ENCODE measurements at places on chromosomes 3 and 15.

DNA sequence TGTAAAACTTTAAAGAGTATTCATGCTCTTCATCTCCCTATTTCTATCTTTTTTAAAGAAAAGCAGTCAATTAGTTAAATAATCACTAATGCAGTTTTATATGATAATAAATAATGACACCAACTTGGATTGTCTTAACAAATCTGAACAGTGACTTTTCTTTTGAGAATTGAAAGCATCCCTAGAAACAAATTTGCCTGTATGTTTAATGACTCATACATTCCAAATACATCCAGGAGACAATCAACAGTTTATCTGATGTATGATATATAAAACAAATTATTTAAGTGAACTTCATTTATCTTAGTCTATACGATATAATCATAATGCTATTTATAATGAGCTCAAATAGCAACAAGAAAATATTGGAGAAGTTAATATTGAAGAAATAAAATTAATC, 78.0 kb downstream of the ALCAM start:
- DNase-seq, result peak; percentile 59

DNA sequence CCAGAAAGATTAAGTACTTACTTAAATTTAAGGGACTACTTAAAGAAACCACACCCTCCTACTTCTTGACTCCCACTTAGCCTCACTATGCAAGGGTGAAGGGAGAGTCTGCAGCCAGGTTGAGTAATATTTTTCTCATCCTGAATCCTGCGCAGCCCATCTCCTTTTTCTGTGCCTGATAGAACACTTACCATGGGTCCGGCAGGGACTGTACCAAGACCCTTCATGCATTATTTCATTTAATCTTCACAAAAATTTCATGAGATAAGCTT, 562.6 kb upstream of the CFAP20DC start:
- no peak for DNase-seq

GRCh38 chr15:72375501-72375845, 341 bp downstream of the HEXA start:
- no peak for DNase-seq

DNA sequence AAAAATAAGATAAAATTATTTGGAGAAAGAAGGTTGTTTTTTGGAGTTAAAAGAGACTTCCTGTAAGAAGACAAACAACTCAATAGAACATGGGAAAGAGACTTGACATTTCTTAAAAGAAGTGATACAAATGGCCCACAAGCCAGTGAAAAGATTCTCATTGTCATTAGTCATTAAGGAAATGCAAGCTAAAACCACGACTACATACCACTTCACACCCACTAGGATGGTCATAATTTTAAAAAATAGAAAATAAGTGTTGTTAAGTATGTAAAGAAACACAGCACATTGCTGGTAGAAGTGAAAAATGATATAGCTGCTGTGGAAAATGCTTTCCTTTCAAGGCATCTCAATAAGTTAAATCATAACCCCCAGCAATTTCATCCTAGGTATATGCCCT, 44.4 kb upstream of the GK5 start:
- no peak for DNase-seq

DNA sequence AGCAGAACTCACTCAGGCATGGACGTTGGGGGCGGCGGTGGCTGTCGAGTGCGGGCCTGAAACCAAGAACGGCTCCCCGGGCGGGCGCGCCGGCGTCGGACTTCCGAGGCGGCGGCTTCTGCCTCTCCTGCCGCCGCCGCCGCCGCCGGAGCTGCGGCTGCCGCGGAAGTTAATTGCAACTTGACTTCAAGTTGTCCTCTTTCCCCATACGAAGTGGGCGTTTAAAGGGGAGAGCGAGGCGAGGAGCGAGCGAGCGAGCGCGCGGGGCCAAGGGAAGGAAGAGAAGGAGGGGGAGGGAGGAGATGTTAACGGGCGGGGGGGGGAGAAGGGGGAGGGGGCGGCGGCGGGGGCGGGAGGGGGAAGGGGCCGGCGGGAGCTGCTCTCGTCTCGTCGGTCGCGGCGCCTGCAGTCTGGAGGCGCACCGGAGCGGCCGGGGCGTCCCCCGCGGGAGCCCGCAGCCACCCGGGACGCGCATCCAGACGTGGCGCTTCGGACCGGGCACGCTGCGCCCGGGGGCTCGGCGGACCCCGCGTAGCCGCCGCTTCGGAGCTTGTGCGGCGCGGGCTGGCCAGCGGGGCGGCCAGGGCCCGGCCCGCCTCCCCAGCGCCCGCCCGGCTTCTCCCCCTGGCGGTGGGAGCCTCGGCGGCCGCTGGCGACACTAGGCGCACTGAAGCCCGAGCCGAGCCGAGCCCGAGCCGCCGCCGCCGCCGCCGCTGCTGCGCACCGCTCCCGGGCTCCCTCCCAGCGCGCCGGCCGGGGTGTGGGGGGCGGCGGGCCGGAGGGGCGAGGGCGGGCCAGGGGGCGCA, 19.7 kb upstream of the SATB1 start:
- peak; percentile 71 for DNase-seq

- DNase-seq, result no peak
Measured at GRCh38 chr3:139679220-139679775, 1.5 kb upstream of the NMNAT3 start.

DNA sequence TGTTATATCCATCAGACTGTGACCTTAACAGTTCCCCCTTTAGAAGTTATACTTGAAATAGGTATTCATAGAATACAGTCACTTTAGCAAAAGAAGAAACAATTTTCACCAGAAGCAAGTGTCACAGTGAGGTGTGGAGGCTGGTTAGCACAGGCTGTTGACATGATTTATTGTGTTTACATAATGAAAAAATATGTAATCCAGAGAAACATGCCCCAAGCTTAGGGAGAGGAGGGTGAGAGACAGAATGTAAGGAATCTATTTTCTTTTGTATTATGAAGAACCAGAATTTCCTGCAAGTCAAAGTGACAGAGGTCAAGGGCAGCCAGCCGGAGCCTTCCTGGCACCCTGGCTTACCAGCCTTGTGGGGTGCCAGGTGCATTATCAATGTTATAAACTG, 4.0 kb downstream of the IL12A start:
- no peak for DNase-seq

DNA sequence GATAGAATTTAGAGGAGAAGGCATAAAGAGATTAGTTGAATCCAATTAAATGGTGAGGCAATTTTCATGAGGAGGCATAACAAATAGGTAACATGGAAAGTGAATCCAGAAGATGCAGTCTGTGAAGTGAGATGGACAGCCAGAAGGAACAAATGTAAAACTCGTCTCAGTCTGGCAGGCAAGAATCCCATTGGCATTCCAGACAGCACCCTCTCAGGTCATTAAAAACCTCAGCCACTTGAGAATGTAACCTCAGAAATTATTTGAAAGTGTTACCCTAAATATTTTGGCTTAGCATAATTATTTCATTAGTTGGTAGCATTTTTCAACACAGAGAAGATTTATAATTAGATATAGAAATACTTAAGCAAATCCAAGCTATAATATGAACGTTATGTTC, 342.3 kb downstream of the LRRC3B start:
- DNase-seq, result no peak

DNA sequence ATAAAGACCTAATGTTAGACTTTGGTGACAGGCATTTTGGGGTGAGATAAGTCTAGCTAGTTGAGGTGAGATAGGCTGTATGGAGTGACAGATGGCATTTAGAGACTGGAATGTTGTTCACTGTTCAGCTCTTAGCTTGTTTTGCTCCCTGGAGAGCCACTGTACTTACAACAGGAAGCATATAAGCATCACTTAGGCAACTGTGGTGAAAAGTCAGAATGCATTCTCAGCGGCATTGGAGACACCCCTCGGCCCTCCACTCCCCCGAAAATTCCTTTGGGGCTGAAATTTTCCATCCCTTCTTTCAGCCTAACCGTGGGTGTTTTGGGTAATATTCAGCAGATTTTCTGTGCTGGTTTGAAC, 73.4 kb downstream of the SLCO3A1 start:
- DNase-seq, result peak; percentile 33

- DNase-seq, result no peak
Measured at GRCh38 chr15:89335298-89336041, 846 bp upstream of the POLG start.

GRCh38 chr3:195446359-195446758, 3.5 kb upstream of the ACAP2 start:
- no peak for DNase-seq

DNA sequence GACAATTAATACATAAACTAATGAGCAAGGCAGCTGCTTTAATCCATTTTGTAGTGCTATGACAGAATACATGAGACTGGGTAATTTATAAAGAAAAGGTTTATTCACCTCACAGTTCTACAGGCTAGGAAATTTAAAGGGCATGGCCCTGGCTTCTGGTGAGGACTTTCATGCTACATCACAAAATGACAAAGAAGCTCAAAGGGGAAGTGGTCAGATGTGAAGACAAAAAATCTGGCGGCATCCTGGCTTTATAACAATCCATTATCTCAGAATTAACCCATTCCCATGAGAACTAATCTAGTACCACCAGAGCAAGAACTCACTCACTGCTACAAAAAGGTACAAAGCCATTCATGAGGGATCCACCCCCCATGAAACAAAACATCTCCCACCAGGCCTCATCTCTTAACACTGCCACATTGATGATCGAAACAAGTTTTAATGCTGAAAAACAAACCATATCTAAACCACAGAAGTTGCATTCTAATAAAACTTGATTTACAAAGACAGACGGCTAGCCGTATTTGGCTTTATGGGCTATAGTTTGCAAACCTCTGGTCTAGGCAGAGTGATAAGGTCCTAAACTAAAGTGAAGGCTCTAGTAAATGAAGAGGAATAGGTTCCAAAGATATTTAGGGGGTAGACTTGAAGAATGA, 44.2 kb downstream of the GSK3B start:
- DNase-seq, result no peak

DNA sequence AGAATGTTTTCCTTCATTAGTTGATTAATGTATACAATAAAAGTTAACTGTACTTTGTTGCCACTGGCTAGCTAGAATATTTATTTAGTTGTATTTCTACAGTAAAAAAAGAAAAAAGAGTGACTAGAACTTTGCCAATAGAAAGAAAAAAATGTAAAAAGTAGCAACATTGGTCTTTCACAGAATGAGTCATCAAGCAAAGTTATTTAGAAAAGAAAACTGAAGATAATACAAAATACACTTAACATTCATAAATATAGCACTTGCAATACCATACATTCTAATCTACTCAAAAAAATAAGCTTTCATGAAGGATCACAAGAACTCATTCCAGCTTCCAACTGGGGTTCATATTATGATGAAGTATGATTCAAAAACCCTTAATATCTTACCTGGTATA, 83.4 kb downstream of the AQR start:
- DNase-seq, result peak; percentile 9

GRCh38 chr15:89749951-89750559, 994 bp downstream of the MESP1 start:
- DNase-seq, result no peak

- peak; percentile 54 for DNase-seq
Measured at GRCh38 chr3:178320456-178321351, 215.5 kb upstream of the KCNMB2 start.

GRCh38 chr15:63856711-63857460, 23.1 kb upstream of the HERC1 start:
- peak; percentile 77 for DNase-seq

DNA sequence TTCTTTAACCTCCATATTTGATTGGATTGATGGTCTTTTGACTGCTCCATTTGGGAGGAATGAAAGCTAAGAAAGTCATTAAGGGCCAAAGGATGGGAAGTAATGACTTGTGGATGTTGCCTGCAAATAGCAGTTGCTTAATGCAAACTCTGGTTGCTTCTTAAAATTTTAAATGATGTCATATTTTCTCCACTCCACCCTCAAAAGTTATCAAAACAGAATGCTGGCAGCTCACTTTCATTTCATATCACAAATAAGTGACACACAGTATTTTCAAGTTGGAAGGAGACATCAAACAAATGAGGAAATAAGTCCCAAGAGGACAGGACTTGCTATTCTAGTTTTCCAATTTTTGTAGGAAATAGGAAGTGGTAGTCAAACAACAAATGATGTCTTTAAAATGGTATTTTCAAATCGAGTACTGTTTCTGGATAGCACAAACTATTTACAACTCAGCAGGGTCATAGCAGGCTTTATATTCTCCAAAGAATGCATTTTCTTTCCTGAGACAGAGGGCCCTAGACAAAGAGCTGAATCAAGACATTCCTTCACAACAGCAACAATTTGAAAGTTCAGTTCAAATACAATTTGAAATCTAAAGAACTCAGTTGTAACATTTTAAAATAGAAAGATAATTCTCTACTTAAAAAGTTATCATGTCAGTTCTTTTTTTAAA, 165.1 kb upstream of the UBE2E1 start:
- no peak for DNase-seq

DNA sequence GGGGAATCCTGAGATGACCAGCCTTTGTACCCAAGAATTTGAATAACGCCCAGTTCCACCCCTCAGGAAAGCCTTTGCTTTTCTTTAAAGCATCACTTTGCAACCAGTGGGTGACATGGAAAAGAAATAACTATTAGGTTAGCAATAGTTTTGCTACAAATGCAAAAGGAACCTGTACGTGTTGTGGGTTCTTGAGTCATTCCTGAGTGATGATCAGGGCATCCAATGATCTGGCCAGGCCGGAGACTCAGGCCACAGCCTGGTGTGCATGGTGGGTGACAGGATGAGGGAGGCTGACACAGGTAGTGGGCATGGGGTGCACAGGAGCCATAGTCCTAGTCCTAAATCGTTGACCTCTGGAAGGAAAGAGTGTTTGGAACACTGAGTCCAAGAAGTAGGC, 321.4 kb upstream of the IL12A start:
- peak; percentile 21 for DNase-seq

GRCh38 chr3:72571052-72571451, 277.2 kb downstream of the SHQ1 start:
- DNase-seq, result no peak

DNA sequence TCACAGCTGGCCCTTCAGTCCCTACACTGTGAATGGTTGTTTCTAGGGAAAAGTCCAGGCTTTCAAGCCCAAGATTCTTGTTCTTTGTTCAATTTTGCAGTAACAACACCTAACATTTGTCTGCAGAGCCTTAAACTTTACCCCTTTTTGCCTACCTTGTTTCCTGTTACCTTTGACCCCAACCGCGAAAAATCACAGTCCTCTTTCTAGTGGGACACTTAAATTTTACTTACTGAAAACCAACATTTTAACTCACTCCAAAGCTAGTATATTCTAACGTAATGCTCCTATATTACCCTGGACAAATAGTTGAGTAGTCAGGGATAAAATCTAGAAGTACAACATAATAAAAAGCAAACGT, 649 bp upstream of the PIK3CB start:
- DNase-seq, result no peak

- no peak for DNase-seq
Measured at GRCh38 chr3:126367316-126367805, 10.2 kb upstream of the KLF15 start.

GRCh38 chr15:42593143-42593542, 17.7 kb downstream of the STARD9 start:
- DNase-seq, result peak; percentile 36

All from fibroblast of skin of right biceps (primary cell).